ENCODE measurements at places on chromosomes 4 and X.

DNA sequence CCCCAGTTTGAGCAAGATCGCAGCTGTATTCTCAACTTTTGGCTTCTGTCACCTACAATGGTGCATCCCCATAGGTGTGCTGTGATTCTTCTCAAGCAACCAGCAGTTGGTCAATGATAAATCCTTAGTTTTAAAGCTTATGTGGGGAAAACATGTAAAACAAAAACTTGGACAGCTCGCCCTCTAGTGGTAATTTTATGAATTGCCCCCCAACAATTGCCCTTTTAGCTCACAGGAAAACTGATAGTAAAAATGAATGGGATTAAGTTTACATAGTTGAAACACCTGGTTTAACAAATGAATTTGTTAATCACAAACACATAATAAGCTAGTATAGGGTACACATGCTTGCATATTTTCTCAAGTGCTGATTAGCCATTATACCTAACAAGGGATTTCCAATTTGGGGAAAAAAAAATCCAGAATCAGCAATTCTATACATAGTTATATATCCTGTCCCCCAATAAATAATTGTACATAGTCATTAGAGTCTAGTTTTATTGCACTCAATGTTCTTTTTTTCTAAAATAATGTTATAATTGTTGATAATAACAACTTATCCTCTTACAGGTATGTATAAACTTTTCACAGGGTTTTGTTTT is 30.1 kb downstream of the TEX13A start:
- ATAC-seq, result no peak

GRCh38 chr4:13159041-13159620 is 325.0 kb downstream of the RAB28 start:
- no peak for ATAC-seq

DNA sequence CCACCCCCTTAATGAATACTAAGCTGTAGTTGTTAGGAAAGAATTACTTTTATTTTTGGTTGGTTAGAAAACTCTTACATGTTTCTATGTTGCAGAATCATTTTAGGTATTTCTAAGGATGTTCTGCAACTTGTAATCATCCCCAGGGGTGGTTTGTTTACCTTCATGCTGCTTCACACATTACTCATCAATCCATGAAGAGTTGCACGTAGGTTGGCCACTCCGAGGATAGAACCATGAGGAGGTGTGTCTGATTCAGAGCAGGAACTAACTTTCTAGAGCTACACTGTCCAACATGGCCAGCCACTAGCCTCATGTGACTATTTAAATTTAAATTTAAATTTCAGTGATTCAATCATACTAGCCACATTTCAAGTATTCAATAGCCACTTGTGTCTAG is 127.2 kb upstream of the FRMPD4 start:
- peak; percentile 86 for ATAC-seq

- no peak for ATAC-seq
These were observed 337.0 kb downstream of the PDGFC start for GRCh38 chr4:156634612-156635011.

GRCh38 chrX:39929379-39930025 is 168.3 kb downstream of the BCOR start:
- ATAC-seq, result no peak

DNA sequence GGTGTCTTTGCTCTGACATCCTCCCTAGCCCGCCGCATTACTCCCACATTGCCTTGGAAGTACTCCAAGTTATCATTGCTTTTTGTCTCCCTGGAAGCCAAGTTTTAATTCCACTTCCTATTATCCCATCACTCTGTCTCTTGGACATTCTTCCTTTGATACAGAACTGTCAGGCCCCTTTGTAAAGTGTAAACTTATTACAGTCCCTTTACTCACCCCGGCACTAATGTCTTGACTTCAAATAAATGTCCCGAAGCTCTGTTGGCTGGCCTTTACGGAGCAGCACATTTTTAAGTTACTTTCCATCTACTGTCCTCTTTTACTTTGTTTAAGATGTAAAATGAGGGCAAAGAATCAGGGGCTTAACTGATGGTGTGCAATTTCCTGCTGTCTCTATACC is 223.5 kb upstream of the IGFBP7 start:
- no peak for ATAC-seq

Measured in esophagus mucosa (tissue), 1 donor.